Testis (tissue), 5 donors: ENCODE measurements at places on chromosomes 5 and 9. TPM values are rescaled to one million over a fixed set of nuclear protein-coding genes. Genes with fewer than 3 reads are reported as not detected.

GRCh38 chr5:43034591-43034968, 5.5 kb downstream of the ANXA2R start:
- DNase-seq, result no peak

DNA sequence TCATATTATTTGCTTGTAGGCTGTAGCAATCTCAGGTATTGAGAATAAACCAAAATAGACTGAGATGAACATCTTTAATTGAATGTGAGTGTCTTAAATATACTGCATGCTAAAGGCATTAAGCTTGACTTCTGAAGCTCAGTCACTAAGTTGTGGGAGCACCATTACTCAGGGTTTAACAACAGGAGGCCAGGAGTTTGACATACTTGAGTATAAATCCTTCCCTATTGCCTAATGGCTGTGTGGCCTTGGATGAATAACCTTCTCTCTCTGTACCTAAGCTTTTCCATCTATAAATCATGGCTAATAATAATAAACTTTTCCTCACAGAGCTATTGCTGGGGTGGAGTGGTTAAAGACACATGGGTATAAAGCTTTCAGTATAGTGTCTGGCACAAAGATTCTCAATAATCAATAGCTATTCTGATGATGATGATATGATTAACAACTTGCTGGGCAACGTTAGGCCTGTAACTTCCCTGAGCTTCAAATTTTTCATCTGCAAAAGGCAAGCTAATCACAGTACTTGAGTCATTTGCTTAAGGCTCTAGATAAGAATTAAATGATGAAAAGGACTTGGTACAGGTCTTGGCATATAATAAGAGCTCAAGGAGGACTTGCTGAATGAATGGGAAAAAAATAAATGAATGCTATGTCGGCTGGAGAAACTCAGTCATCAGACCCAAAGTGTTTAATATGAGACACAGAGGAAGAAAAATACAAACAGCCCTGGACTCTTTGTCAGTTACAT, 174.0 kb upstream of the IL12B start:
- DNase-seq, result no peak

NRG2 gene
- polyA plus RNA-seq, result 4.8 TPM

DNA sequence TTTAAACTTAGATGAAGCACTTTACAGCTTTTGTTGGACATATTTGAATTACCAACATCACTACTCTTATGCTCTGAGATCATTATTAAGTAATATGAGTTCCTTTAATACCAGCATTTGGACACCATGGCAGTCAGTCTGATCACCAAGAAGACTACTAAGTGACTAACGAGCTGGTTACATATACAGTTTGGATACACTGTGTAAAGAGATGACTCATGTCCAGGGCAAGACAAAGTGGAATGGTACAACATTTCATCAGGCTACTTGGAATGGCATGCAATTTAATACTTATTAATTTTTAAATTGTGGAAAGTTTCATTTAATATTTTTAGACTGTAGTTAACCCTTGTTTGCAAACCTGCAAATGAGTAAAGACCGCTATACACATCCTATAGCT, 237.4 kb upstream of the PRDM9 start:
- no peak for DNase-seq

GRCh38 chr5:39256477-39257235, 37.3 kb upstream of the FYB1 start:
- no peak for DNase-seq

ARSI gene
- polyA plus RNA-seq, result 0.92 TPM

GRCh38 chr5:1366514-1366913, 21.6 kb upstream of the CLPTM1L start:
- DNase-seq, result no peak

- no peak for DNase-seq
Observed at GRCh38 chr9:113387560-113388230, 10.9 kb upstream of the HDHD3 start.
